Retina (tissue), 1 donor: ENCODE measurements at places on chromosomes 2 and 18.

- no peak for DNase-seq
These were observed 170.8 kb downstream of the PMAIP1 start for GRCh38 chr18:60070631-60071030.

GRCh38 chr18:33720133-33720532 lies 142.1 kb downstream of the ASXL3 start:
- DNase-seq, result no peak

GRCh38 chr18:57231864-57232263 lies 85.0 kb downstream of the BOD1L2 start:
- no peak for DNase-seq

DNA sequence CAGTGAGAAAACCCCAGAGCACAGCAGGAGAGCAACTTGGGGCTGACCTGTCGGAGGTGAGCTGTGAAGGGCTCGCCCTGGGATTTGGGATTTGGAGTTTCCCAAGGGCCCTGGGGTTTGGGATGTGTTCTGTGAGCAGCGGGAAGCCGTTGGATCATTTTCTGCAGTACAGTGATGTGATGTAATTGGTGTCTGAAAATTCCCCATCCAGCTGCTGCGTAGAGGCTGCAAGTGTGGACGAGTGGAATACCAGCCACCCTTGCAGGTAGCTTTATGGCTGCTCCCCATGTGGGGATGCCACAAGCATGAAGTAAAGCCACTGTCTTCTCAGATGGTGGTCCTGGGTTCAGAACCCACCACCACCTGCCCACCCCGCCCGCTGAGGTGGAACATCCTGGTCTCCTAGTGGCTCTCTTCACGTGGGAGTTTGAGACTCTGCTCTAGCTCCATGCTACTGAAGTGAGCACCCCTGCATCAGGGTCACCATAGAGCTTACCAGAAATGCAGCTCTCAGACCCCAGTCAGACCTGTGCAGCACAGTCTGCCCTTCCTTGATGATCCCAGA lies 15.0 kb downstream of the IMPA2 start:
- no peak for DNase-seq

DNA sequence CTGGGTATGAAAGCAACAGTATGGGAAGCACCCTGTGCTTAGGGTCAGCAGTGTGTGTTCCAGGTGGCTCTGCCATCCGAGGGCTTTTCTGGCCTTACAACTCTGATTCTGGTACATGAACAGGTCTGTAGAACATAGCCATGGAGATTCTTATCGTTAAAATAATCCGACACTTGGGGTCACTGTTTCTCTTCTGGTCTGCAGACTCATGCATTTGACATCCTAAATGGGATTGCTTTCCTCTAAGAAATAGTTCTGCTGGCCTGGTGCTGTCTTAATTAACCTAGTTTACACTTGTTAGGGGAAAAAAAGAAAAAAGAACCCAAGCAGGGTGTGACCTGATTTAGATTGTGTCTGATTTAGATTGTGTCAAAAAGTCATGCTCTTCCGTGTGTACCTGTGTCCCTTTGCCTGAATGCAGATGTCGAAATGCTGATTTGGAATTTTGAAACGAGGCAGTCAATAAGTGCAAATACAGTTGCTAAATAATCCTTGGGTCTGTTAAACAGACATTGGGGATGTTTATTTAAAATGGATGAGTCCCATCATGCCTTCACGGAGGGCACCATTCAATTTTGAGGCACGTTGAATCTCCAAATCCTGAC lies 59.6 kb downstream of the TRPM8 start:
- peak; percentile 82 for DNase-seq

GRCh38 chr18:12659904-12660605 lies 2.1 kb upstream of the SPIRE1 start:
- DNase-seq, result peak; percentile 68

DNA sequence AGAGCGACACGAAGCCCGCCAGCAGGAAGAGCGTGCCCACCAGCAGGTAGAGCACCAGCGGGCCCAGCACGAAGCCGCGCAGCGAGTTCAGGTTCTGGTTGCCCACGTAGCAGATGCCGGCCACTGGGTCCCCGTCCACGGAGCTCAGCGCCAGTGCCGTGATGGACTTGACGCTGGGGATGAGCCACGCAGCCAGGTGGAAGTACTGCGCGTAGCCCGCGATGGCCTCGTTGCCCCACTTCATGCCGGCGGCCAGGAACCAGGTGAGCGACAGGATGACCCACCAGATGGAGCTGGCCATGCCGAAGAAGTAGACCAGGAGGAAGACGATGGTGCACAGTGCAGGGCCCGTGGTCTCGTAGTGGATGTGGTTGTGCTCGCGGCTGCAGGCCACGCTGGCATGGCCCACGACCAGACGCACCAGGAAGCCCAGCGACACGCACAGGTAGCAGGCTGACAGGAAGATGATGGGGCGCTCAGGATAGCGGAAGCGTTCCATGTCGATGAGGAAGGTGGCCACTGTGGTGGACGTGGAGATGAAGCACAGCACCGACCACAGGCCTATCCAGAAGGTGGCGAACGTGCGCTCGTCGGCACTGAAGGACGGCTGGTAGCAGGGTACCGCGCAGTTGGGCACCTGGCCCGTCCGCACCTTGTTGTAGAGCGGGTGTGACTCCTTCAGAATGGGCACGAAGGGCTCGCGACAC lies 2.1 kb downstream of the FZD5 start:
- DNase-seq, result peak; percentile 88

GRCh38 chr18:13039806-13040205 lies 48.6 kb downstream of the CEP192 start:
- no peak for DNase-seq

- DNase-seq, result peak; percentile 49
These were observed 528.8 kb downstream of the CPS1 start for GRCh38 chr2:211085056-211085680.

- no peak for DNase-seq
These were observed 82.5 kb upstream of the PKDCC start for GRCh38 chr2:41965173-41965908.

GRCh38 chr2:10413991-10414451 lies 34.1 kb downstream of the ODC1 start:
- no peak for DNase-seq

DNA sequence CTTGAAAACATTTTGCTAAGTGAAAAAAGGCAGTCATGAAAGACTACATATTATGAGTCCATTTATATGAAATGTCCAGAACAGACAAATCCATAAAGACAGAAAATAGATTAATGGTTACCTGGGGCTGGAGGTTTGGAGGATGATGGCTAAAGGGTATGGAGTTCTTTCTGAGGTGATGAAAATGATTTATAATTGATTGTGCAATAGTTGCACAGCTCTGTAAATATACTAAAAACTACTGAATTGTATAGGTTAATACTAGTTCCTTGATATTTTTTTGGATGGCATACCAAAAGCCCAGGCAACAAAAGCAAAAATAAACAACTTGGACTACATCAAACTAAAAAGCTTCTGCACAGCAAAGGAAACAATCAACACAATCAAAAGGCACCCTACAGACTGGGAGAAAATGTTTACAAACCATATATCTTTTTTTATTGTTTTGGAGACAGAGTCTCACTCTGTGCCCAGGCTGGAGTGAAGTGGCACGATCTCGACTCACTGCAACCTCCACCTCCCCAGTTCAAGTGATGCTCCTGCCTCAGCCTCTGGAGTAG lies 21.5 kb downstream of the SOS1 start:
- no peak for DNase-seq

DNA sequence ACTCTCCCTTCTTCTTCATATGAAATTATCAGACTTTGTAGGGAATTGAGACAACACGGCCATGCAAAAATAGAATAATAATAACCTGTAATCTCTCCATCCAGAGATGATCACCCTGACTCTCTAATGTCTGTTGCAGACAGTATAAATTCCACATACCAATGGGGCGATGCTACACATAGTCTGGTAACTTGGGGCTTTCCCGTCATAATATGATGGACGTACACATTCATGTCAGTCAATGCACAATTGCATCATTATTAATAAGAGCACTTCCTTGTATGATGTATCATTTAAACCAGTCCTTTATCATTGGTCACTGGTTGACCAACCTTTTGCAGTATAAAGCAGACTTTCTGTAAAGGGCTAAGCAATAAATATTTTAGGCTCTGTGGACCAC lies 39.5 kb upstream of the SCLY start:
- DNase-seq, result no peak
